Activated T-helper 2 cell treated with anti-CD3 and anti-CD28 coated beads, Interferon-gamma antibody, Interleukin-2, Interleukin-4, amounts not matched to agents 10 μg/mL and 5 μg/mL and 100 μg/mL, durations not matched to agents 14 hours and 24 hours and 36 hours (primary cell): ENCODE measurements at places on chromosomes 4 and X.

- no peak for DNase-seq
Measured at GRCh38 chrX:63765712-63766111, 19.3 kb downstream of the ARHGEF9 start.

DNA sequence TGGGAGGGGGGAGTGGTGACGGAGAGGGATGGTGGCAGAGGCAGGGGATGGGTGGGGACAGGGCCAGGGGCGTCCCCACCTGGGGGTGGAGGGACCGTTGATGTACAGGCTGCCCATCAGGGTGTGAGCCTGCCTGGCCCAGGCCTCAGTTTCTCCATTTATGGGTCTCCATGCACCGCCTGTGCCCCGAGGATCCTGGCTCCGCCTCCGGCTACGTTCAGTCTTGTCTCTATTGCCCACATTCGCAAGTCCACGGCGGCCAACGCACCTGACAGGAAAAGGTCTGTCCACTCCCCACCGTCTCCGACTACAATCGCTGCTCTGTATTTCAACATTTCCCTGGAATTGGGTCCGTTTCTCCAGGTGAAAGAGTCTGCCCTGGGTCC lies 96.3 kb upstream of the NKX1-1 start:
- no peak for DNase-seq

DNA sequence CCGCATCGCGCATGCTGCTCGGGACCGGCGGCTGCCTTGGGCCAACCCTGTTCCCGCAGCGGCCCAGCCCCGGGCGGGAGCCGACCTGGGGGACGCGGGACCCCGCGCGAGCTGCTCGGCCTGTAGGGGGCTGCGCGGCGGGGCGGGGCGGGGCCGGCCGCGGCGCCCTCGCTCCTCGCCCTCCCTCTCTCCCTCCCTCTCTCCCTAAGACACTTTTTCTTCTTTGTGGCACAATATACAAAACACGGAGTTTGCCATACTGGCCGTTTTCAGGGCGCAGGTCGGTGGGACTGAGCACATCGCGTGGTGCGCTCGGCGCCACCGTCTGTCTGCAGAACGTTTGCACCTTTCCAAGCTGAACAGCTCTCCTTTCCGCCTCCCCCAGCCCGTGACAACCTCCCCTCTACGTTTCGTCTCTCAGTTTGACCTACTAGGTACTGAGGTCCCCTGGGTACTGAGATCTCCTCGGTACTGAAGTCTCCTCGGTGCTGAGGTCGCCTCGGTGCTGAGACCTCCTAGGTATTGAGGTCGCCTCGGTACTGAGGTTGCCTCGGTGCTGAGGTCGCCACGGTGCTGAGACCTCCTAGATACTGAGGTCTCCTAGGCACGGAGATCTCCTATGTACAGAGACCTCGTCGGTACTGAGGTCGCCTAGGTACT lies 261.1 kb upstream of the PLCXD1 start:
- DNase-seq: no peak

- peak; percentile 48 for DNase-seq
Measured at GRCh38 chrX:135384161-135384836, 37.4 kb upstream of the SMIM10L2A start.

DNA sequence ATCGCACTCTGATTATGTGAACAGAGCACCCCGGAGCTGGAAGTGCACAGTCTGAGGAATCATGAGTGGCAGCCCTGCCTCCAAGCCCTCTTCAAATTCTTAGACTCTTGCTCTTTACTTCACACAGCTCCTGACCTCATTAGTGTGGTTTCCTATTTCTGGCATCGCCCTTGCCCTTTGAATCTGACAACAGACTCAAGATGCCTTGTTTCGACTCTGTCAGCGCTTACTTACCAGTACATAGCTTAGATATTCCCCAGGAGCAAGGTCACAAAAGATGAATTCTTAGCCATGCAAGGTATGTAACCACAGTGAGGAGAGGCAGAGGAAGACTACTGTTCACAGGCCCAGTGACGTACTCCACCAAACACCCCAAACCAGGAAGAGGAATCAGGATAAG lies 167.2 kb downstream of the KDR start:
- DNase-seq: no peak

DNA sequence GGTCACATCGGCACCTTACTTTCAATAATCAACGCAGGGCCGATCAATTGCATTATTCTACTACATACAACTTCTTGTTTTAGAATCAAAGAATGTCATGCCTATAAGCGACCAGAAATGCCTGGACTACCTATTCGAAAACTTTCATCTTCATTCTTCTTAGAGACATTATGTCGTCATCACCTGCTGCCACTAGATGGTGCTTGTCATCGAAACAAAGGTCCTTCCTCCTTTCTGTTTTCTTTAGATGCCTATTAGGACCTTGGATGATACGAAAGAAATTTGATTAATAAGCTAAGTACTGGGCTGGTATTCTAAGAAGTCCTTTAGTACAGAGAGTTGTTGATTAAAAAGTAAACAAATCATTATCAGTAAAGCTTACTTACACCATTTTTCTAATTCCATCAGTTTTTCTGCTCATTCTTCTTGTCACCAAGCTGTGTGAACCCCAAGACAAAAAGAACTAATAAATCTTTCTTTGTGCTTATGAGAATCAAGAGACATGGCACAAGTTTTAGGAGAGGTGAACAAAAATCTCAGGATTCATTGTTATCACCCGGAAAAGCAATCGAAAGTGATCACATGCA lies 154.5 kb upstream of the SLC4A4 start:
- peak; percentile 11 for DNase-seq
